ENCODE measurements at places on chromosomes 11 and 22.

- H3K27me3 ChIP-seq: no peaks in the 10 kb centered on the region
- peaks cover 2% of the 10 kb centered on the region for H3K36me3 ChIP-seq
- H3K27ac ChIP-seq: no peak overlapping the region
- H3K4me1 ChIP-seq: peaks cover 4% of the 10 kb centered on the region
- no peak overlapping the region for H3K4me3 ChIP-seq
Observed at GRCh38 chr11:66860449-66860831, 3.6 kb downstream of the LRFN4 start.

GRCh38 chr11:46972343-46972742 lies 35.8 kb downstream of the CSTPP1 start:
- H3K36me3 ChIP-seq: no peaks in the 10 kb centered on the region
- no peak overlapping the region for H3K4me3 ChIP-seq

- peak overlapping the region; percentile 79 for H3K4me3 ChIP-seq
- DNase-seq: peak; percentile 25
- peaks cover 7% of the 10 kb centered on the region for H3K27me3 ChIP-seq
- peak overlapping the region; percentile 66 for H3K27ac ChIP-seq
- peaks cover 54% of the 10 kb centered on the region for H3K4me1 ChIP-seq
Observed at GRCh38 chr22:26429458-26430286, 612 bp downstream of the ASPHD2 start.

DNA sequence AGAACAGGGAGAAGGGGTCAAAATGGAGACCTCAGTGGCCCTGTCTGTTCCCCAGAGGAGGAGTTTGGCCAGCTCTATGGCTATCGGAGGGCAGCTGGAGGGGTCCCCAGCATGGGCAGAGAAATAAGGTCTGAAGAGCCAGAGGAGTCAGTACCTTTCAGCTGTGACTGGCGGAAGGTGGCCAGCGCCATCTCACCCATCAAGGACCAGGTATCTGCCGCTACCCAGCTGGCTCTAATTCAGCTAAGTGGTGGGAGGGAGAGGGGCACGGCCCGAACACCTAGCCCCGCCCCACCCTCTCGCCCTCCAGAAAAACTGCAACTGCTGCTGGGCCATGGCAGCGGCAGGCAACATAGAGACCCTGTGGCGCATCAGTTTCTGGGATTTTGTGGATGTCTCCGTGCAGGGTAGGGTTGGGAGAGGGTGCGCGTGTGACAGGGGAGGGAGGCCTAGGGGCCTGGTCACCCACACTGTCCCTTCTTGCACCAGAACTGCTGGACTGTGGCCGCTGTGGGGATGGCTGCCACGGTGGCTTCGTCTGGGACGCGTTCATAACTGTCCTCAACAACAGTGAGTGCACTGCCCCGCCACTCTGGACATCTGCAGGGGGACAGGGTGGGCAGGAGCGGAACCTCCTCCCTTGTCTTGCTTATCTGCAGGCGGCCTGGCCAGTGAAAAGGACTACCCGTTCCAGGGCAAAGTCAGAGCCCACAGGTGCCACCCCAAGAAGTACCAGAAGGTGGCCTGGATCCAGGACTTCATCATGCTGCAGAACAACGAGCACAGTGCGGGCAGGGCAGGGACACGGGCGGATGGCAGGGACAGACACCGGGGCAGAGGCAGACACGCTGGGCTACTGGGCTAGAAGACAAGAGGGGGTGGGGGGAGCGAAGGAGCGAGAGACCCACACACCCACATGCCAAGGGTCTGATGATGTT lies 2.8 kb downstream of the CTSW start:
- H3K4me1 ChIP-seq: peaks cover 71% of the 10 kb centered on the region
- H3K4me3 ChIP-seq: no peak overlapping the region
- H3K27ac ChIP-seq: no peak overlapping the region
- no peaks in the 10 kb centered on the region for H3K27me3 ChIP-seq
- DNase-seq: no peak

DNA sequence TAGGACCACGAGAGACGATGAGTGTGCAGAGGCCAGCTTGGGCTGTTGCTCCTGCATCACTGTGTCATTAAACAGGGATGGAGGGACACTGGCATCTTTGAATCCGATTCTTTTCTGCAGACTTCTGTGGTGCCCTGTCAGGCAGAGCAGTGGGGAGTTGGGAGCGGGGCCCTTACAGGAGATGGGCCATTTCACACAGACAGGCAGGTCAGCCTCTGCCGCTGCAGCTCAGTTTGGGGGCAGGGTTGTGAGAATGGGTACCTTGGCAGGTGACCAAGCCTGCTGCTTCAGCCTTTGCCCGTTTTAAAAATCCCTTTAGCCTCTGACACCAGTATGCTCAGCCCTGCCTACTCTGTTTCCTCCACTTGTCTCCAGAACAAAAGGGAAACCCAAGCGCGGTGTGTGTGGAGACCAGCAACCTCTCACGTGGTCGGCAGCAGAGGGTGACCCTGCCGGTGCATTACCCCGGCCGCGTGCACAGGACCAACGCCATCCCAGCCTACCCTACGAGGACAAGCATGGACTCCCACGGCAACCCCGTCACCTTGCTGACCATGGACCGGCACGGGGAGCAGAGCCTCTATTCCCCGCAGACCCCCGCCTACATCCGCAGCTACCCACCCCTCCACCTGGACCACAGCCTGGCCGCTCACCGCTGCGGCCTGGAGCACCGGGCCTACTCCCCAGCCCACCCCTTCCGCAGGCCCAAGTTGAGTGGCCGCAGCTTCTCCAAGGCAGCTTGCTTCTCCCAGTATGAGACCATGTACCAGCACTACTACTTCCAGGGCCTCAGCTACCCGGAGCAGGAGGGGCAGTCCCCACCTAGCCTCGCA lies 12.6 kb downstream of the C22orf31 start:
- no peak overlapping the region for H3K4me3 ChIP-seq
- no peaks in the 10 kb centered on the region for H3K36me3 ChIP-seq
- H3K27ac ChIP-seq: no peak overlapping the region
- no peaks in the 10 kb centered on the region for H3K27me3 ChIP-seq

- H3K27me3 ChIP-seq: peaks cover 28% of the 10 kb centered on the region
- H3K36me3 ChIP-seq: no peaks in the 10 kb centered on the region
- no peak overlapping the region for H3K27ac ChIP-seq
- H3K4me3 ChIP-seq: no peak overlapping the region
- H3K4me1 ChIP-seq: peaks cover 16% of the 10 kb centered on the region
- DNase-seq: no peak
Observed at GRCh38 chr11:108596701-108597100, 3.1 kb upstream of the EXPH5 start.

DNA sequence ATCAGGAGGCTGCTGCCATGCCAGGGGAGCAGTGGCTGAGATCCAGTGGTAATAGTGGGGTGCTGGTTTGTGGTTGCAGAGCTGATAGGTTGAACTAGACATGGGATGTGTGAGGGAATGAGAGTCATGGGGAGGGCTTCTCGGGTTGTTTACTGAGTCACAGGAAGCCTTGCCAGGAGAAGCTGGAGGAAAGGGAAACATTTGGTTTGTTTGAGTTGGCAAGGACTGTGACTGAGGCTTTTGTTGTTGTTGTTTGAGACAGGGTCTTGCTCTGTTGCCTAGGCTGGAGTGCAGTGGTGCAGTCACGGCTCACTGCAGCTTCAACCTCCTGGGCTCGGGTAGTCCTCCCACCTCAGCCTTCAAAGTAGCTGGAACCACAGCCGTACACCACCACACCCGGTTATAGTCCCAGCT lies 49.3 kb downstream of the CABIN1 start:
- no peaks in the 10 kb centered on the region for H3K4me1 ChIP-seq
- peak overlapping the region; percentile 20 for H3K27ac ChIP-seq
- no peak for DNase-seq
- no peak overlapping the region for H3K4me3 ChIP-seq

- H3K4me3 ChIP-seq: no peak overlapping the region
- H3K27me3 ChIP-seq: no peaks in the 10 kb centered on the region
- DNase-seq: peak; percentile 84
- H3K36me3 ChIP-seq: peaks cover 3% of the 10 kb centered on the region
- H3K27ac ChIP-seq: no peak overlapping the region
Observed at GRCh38 chr22:17785185-17786184, 11.2 kb upstream of the BID start.

- DNase-seq: no peak
- no peak within 1 kb of the TSS for H3K27ac ChIP-seq
- H3K27me3 ChIP-seq: no peaks in the 10 kb centered on the region
- H3K36me3 ChIP-seq: no peaks in the 10 kb centered on the region
- no peaks in the 10 kb centered on the region for H3K4me1 ChIP-seq
- no peak within 1 kb of the TSS for H3K4me3 ChIP-seq
Observed at GRCh38 chr22:31122532-31123291, at the start of gene INPP5J. Gene INPP5J (plus strand): TSS chr22:31122966. CDS start chr22:31123015, 49 bp downstream.

DNA sequence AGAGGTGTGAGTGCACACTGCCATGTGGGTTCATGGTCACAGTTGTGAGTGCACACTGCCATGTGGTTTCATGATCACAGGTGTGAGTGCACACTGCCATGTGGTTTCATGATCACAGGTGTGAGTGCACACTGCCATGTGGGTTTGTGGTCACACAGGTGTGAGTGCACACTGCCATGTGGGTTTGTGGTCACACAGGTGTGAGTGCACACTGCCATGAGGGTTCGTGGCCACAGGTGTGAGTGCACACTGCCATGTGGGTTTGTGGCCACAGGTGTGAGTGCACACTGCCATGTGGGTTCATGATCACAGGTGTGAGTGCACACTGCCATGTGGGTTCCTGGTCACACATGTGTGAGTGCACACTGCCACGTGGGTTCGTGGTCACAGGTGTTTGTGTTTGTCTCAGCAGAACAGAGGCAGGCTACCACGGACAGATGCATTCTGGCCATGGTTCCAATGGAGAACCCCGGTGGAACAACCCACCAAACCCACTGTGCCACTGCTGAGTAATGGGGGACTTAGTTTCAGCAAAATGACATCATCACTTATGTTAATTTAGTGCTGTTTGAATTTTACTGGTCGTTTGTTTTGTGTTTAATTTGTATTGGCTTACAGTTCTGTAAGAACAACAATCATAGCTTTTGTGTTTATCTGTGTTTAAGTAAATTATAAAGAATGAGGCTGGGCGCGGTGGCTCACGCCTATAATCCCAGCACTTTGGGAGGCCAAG lies 57.2 kb downstream of the RPS6KA4 start:
- no peak overlapping the region for H3K27ac ChIP-seq
- peak; percentile 8 for DNase-seq
- H3K4me3 ChIP-seq: no peak overlapping the region
- H3K4me1 ChIP-seq: peaks cover 9% of the 10 kb centered on the region
- H3K36me3 ChIP-seq: no peaks in the 10 kb centered on the region
- no peaks in the 10 kb centered on the region for H3K27me3 ChIP-seq

GRCh38 chr22:37751449-37752188 lies 54.8 kb downstream of the TRIOBP start:
- no peak overlapping the region for H3K27ac ChIP-seq
- peaks cover 7% of the 10 kb centered on the region for H3K36me3 ChIP-seq
- H3K4me1 ChIP-seq: peaks cover 7% of the 10 kb centered on the region
- no peaks in the 10 kb centered on the region for H3K27me3 ChIP-seq
- H3K4me3 ChIP-seq: no peak overlapping the region

DNA sequence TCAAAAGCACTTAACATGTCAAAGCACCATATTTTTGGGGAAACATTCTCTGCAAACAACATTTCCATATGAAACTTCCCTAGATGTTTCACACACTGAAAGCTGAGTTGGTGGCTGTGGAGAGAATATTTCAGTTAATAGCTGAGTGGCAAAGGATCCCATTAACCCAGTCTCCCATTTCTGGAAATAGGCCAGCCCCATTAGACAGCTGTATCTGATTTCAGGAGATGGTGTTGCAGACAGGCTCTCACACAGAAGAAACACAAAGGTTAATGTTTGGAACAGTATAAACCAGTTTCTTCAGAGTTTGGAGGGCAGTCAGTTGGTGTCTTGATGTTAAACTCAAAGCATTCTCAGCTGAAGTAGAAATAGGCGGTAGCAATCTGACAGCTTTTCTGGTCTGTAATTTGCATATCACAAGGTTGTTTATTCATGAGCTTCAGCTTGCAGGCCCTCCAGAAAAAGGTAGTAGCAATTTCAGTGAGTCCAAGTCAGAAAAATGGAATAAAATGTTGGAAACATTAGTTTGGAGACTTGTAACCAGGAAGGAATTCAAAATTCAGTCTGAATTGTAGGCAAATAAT lies 15.5 kb upstream of the ZBTB44 start:
- H3K27me3 ChIP-seq: no peaks in the 10 kb centered on the region
- DNase-seq: no peak
- H3K36me3 ChIP-seq: peaks cover 2% of the 10 kb centered on the region
- no peaks in the 10 kb centered on the region for H3K4me1 ChIP-seq

DNA sequence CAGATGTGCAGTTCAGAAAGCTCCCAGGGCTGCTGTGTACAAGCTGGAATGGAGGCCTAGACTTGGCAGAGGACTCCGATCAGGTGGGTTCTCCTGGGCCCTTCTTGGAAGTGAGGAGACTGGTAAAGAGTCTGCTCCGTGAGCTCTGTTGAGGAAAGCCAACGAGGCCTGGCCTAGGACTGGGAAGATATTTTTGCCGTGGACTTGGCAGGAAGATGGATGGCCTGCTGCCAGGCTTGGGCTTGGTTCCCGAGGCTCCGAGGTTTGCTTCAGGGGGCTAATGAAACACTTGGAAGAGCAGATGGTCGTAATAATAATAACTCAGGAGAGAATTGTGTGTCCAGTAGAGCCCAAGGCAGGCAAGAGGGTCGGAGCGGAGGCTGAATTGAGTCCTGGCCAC lies 3.9 kb downstream of the GALR3 start:
- H3K27ac ChIP-seq: no peak overlapping the region
- H3K4me3 ChIP-seq: no peak overlapping the region

- no peak for DNase-seq
- H3K4me1 ChIP-seq: no peaks in the 10 kb centered on the region
- no peaks in the 10 kb centered on the region for H3K27me3 ChIP-seq
- no peak overlapping the region for H3K4me3 ChIP-seq
- no peak overlapping the region for H3K27ac ChIP-seq
- H3K36me3 ChIP-seq: no peaks in the 10 kb centered on the region
Observed at GRCh38 chr22:24969560-24970301, 17.2 kb downstream of the KIAA1671 start.

- peaks cover 43% of the 10 kb centered on the region for H3K36me3 ChIP-seq
- H3K27me3 ChIP-seq: no peaks in the 10 kb centered on the region
- no peaks in the 10 kb centered on the region for H3K4me1 ChIP-seq
- no peak overlapping the region for H3K4me3 ChIP-seq
Observed at GRCh38 chr11:87092159-87092558, 54.4 kb downstream of the TMEM135 start.

DNA sequence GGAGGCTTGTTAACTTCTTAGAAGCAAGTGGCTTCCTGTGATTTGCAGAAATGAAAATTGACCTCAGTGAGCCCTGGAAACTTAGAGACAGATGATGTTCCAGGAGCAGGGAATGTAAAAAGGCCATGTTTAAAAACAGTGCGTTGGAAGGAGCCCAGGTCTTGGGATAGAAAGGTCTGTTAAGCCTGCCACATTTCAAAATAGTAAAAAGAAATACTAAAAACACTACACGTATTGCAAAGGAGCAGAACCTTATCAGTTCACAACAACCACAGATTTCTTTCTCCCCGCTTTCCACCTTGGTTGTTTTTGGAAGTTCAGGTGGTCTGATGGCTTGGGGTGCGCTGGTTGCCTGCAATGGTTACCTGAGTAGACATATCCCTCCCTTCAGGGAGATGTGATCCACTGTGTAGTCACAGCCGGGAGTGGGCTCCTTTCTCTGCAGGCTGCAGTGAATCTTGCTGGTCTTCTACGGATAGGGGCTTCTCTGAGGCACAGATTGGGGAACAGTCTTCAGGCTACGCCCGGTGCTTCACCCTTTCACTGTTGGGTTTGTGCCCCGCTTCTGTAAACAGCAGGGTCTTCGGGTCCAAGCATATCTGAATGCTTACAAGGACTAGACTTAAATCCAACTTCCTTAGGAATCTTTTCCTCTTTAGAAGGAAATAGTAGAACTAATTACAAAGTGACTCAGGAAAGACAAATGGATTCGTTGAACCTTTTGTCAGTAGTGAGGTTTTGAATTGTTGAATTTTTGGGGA lies 1.9 kb downstream of the TEAD1 start:
- H3K4me1 ChIP-seq: peaks cover 13% of the 10 kb centered on the region
- H3K4me3 ChIP-seq: peak overlapping the region; percentile 22
- H3K27ac ChIP-seq: no peak overlapping the region
- H3K36me3 ChIP-seq: no peaks in the 10 kb centered on the region
- no peak for DNase-seq
